NCI-H2107 (cell line): ENCODE measurements at places on chromosomes 6 and 20.

DNA sequence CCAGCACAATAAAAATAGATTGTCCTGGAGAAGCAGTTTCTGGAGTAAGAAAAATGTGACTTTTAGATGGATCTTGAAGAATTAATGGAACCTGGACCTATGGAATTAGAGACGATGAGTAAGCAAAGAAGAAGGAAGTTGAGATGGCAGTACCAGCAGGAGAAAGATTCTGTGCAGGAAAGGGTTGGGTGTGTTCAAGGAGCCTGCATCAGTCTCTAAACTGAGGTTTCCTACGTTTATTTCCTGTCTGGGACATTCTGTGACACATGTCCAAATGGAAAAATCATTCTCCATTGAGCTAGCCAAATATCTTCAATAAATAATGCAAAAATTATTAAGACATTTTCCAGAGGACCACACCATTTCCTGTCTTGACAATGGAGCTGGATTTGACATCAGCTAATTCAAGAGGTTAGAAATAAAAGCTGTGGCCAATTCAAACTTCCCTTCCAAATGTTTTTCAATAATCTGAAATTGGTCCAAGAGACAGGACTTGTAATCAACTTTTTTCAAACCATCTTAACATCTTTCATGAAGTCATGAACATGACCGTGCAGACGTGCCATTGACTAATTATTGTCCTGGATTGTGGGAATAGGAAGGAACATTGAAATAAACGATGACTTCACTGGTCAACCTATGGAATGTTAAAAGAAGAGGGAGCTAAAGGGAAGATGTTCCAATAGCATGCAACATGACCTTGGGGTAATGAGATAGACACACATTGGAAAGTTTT, 198.3 kb downstream of the ZNF217 start:
- no peak for DNase-seq

- DNase-seq = no peak
These were observed 60.6 kb downstream of the GPX5 start for GRCh38 chr6:28586324-28586723.

DNA sequence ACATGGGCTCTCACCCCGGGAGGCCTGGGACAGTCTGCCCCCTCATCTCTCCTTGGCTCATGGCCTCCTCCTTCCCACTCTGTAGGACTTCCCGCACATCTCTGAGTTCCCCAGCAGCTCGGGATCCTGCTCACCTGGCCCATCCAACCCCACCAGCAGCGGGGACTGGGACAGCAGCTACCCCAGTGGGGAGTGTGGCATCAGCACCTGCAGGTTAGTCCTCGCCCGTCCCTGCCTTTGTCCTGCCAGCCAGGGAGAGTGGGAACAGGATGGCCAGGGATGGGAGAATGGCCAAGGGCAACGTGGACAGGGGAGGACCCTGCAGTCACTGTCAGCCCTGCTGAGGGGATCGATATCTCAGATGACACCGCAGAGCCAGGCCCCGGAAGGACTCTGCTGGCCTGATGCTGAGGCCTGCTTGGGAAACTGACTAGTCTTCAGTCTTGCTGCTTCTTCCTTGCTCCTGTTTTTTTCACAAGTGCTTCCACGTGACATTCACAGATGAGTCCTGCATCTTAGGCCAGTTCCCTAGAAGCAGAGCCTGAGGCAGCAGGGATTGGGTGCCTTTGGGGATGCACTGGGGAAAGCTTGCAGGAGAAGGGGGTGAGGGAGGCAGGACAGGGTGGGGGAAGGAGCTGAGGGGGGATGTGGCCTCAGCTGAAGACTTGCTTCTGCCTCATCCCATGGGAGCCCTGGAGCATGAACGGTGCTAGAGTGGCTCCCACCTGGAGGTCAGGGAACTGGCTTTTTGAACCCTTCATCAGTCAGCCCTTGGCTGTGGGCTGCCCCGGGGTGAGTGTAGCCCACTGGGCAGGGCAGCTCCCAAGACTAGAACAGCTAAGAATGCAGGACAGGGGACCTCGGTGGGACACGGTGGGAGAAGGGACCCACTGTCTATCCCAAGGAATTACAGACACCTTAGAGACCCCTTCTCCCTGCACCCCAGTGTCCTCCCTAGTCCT, 120.1 kb downstream of the JPH2 start:
- DNase-seq = no peak

DNA sequence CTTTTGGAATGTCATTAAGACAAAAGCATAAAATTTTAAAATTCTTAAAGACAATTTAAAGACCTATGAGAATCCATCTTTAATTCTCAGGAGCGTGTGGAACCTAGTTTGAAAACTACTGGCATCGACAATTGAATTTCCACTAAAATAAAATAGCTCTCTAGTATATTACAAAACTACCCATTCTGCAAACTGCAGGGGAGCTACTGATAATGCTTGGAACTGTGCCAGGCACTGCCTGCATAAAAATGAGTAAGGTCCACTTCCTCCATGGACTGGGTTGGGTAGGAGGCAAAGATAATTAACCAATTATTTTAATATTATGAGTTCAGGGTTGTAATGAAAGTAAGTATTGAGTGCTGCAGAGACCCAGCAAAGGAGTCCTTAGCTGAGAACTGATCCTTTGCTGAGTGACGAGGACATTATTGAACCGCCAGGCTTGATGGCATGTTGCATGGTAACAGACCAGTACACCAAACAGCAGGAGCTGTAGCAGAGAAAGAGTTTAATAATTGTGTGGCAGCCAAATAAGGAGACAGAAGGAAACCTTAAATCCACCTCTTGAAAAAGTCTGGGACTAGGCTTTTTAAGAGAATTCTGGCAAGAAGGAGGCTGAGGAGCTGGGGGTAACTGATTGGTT, 261.3 kb downstream of the ESR1 start:
- no peak for DNase-seq

- no peak for DNase-seq
These were observed 44.5 kb upstream of the IL20RA start for GRCh38 chr6:137089305-137089704.

DNA sequence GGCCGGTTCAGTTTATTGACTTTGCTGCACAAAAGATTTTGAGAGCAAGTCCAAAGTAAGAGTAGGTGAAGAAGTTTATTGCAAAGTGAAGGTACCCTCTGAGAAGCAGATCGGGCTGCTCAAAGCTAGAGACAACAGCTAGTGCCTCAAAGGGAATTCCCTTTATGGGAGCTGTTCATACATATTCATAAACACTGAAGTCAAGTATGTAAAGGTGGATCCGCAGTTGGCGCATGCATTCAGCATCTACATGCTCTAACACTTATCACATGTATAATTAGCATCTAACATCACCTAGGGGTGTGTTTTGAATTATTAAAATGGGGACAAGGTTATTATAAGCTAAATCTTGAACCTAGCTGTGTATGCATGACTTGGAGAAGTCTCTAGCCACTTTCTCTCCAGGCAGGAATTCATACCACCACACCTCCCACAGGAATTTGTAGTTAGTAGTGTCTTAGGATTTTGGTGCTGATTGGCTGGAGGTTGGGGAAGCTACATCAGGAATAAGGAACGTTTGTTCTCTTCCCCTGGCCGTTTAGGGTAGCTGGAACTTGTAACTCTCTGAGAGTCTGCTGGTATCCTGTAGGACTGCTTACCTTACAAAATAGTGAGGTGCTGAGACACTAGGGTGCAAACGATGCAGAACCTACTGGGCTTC, 1633.9 kb downstream of the GRIK2 start:
- no peak for DNase-seq

GRCh38 chr6:146289816-146290588, 253.6 kb upstream of the RAB32 start:
- DNase-seq = no peak
